Omental fat pad (tissue), 4 donors: ENCODE measurements at places on chromosomes 4 and X.

DNA sequence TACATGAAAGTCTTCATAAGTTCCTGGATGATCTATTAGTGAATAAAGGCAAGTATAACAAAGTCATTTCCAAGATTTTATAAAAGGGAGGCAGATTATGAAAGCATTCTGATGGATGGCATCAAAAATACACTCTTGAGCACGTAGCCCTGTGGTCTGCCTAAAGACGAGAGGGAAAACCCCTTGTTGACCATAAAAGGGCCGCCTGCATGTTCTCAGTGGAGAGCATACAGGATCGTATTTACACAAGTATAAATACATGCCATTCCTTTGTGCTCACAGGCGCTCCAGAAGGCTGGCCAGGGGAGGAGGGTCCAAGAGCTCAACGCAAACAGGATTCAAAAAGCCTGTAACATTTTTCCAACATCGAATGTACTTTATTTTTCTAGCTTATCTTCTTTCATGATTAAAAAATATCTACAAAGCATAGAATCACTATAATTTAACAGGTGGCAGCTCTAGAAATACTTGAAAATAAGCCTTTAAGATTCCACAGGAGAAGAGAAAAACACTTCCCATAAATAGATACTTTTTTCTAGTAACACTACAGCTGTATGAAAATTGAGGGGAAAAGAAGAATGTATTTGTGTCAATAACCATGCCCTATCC lies 29.6 kb downstream of the PDGFC start:
- DNase-seq = no peak

GRCh38 chr4:22458098-22458497 lies 57.8 kb downstream of the ADGRA3 start:
- no peak for DNase-seq

DNA sequence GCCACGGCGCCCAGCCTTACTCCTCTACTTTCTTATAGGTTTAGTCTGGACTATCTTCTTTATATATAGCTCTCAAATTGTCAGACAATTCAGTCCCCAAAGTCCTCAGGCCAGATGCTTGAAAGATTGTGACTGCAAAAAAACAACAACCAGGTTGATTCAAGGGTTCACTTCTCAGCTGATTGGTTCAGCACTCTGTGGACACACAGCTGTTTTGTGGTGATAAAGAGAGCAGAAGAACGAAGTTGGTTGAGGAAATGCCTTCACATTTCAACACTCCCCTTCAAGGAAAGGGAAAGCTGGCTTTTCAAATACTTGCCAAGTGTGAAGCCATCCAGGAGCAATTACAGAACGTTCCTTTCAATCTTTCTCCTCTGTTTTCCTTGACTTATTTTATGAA lies 166.8 kb downstream of the SHROOM3 start:
- DNase-seq = no peak

- no peak for DNase-seq
Observed at GRCh38 chr4:25013756-25014661, 16.7 kb downstream of the LGI2 start.

- DNase-seq = no peak
Observed at GRCh38 chr4:156662921-156663320, 308.7 kb downstream of the PDGFC start.

- DNase-seq = no peak
Observed at GRCh38 chrX:15745179-15745578, 7.1 kb downstream of the CA5B start.

- no peak for DNase-seq
Observed at GRCh38 chrX:38375891-38376290, 23.5 kb downstream of the OTC start.

GRCh38 chrX:149079805-149080406 lies 425.2 kb downstream of the IDS start:
- DNase-seq = no peak

DNA sequence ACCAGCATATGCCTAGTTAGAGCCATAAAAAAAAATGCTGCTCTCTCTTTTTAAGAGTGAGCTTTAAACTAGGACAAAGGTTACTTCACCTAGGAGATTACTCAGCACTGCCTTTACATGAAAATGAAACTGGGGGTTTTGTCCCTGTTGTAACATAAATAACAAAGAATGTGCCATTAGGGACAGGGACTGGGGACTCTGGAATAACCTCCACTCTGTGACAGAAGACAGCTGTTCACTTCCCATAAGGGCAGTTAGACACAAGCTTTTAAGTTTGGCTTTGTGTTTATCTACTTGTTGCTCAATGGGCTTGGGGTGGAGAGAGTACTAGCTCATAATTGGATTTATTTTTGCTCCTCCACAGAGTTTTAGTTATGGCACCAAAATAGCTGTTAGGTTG lies 11.9 kb downstream of the ENPEP start:
- no peak for DNase-seq

DNA sequence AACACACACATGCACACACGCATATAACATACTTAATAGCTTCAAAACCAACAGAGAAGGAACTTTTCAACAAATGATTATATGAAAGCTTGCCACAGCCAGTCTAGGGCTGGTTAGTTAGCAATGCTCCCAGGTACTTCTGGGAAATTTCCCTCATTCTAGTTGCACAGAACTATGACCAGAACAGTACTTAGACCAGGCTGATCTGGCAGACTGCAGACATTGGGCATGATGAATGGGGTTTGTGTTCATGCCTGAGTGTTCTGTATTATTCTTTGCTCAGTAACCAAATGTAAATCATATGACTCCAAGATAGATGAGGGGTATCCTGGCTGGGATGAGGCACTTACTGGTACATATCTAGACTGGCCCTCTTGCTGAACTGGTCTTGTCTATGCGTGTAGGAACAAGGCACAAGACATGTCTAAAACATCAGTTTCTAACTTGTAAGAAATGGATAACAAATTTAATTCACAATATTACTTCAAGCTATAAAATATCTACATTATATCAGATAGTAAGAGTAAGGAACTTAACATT lies 50.3 kb upstream of the GEMIN8 start:
- no peak for DNase-seq

DNA sequence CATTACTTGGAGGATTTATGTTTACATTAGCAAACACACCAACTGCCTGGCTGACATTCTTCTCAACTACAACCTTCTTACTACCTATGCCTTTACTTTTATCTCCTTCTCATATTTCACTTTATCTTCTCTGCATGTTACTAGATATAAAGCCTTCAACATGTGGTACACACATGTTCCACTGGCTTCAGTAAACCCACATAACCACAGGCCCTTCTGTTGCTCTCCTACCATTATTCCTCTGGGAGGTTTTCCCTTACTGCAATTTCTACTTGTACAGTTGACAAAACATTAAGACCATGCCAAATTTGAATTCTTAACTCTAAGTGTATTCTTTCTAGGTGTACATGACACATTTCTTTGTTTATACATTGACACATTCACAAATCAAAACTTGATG lies 133.1 kb downstream of the ARAP2 start:
- DNase-seq = no peak

DNA sequence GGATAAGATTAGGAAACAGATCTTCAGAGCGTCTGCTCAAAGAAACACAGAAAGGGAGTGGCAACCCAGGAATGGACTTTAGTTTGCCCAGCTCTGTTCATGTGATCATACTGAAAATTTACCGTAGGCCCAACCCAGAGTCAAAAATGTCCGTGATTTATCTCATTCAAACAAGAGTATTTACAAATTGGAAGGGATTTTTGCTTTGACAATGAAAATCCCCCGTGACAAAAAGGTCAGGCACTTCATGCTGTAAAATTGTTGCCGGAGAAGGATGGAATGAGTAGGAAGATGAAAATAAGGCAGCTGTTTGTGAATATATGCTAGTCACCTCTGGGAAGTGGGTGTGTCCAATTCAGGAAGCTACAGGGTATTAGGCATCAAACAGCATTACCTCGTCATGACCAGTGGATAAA lies 1.2 kb downstream of the SULT1B1 start:
- no peak for DNase-seq

GRCh38 chr4:126718136-126718535 lies 914.6 kb upstream of the INTU start:
- no peak for DNase-seq
